Spleen (tissue), 13 donors: ENCODE measurements at places on chromosomes 3 and 15. TPM values are rescaled to one million over a fixed set of nuclear protein-coding genes. Genes with fewer than 3 reads are reported as not detected.

GRCh38 chr3:155316426-155316825 is 22.9 kb upstream of the STRIT1 start:
- DNase-seq, result no peak

Gene KLHL40
- polyA plus RNA-seq, result 0.17 TPM

Gene MEIS2
- polyA plus RNA-seq, result 7.8 TPM

- DNase-seq, result no peak
Observed at GRCh38 chr3:17070161-17070959, 185.6 kb downstream of the PLCL2 start.

GRCh38 chr3:150106740-150107428 is 136.2 kb upstream of the PFN2 start:
- DNase-seq, result no peak

Gene TGFBR2
- 45.6 TPM for polyA plus RNA-seq

Gene GPR171
- polyA plus RNA-seq, result 2.7 TPM
